Left renal pelvis (tissue), 4 donors: ENCODE measurements at places on chromosomes 12 and 14. TPM values are rescaled to one million over a fixed set of nuclear protein-coding genes. Genes with fewer than 3 reads are reported as not detected.

DNA sequence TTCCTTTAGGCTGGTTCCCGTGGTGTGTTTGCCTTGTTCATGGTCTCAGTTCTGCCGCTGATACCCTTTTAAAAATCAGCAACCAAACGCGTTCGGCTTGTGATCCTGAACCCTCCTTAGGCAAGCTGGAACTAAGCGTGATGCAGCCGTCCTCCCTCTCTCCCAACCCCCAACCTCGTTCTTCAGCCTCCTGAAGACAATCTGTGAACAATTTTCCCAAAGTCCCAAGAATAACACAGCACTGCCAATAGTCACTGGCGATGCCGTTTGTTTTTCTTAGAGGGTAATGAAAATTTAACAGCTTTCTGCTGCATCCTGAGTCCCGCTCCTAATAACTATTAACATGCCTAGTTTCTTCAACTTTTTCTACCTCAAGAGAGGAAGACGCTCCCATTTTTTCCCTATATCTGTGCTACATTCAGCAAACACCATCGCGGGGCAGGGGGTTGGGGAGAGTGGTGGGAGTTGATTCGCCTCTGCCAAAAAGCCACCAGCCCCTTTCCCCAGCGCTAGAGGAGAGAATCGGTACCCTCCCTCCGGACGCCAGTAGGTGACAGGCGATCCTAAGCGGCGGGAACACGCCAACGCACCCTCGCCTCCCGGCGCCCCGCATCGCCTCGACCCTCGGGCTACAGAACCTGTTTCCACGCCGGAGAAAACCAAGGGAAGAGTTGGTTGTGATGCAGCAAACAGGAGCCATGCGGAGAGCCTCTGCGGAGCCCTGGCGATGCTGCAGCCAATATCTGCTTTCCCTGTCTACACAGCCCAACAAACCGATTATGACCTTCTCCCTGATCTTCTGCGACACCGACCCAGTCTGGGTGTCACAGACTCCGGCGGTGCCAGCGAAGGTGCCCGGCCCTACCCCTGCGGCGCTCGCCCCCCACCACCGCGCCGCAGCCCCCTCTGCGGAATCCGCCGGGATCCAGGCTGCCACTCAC, 752 bp downstream of the PRICKLE1 start:
- DNase-seq = no peak

- DNase-seq = no peak
These were observed 70.0 kb downstream of the DIP2B start for GRCh38 chr12:50574601-50575348.

- no peak for DNase-seq
These were observed 25.0 kb upstream of the HSPB8 start for GRCh38 chr12:119153477-119154434.

DNA sequence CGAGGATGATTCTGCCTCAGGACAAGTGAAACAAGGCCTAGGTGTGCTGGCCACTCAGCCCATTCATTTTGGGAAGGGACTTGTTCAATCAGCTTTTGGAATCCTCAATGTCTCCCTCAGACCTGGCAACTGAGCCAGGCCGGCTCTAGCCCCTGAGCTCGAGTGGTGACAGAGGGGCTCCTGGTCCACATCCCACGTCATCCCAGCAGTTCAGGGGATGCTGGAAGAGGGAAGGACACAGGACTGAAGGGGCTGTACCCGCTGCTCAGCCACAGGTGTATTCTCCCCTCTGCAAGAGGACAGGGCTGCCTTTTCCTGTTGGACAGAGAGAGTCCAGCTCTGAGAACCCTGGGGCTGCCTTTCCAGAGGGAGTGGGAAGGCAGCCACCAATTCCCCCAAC, 244.6 kb upstream of the SFSWAP start:
- no peak for DNase-seq

DNA sequence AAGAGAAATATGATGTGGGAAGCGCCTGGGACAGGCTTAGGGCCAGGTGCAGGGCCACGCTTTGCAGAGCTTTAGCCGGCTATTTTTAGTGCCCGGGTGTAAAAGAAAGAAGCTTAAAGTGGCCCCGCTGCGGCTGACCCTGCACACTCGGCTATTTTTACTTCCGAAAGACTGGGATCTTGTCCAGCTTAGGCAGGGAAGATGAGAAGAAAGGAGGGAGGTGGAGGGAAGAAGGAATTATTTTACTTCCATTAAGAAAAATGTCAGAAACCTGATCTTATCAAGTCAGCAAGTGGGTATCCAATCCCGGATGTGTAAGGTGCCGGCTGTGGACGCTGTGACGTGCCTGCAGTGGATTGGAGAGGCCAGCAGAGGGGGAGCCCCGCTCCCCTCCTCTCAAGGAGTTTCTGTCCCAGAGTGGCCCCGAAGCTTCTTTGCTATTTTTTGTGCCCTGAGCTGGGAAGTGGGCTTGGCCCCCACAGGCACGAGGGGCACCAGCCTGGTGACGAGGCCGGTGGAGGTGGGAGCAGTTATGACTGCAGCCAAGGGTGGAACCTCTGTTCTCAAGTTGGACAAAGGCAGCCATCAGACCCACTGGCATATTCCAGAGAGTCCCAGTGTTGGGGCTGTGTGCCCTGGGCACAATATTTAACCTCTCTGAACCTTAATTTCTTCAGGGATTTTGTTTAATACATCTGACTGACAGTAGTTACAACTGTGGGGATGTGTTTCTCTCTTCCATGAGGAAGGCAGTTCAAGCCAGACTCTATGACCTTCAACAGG, 97.7 kb downstream of the ESRRB start:
- no peak for DNase-seq

DNA sequence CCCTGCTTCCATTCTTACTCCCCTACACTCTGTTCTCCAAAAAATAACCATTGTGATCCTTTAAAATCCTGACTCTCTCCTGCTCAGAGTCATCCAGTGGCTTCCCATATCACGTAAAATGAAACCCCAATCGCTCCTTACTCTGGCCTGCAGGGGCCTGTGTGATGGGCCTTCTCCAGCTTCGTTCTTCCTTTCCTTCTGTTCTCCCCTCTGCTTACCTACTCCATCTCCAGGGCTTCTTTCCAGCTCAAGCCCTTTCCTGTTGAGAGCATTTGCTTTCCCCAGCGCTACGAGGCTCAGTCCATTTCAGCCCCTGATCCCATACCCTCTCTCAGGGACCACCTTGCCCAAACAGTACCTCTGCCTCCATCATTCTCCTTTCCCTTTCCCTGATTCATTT, 144.4 kb upstream of the ARHGAP5 start:
- no peak for DNase-seq

CELA1 gene
- polyA plus RNA-seq = not detected

- peak; percentile 48 for DNase-seq
These were observed 44.2 kb downstream of the KCTD10 start for GRCh38 chr12:109432842-109433304.

GRCh38 chr14:31161274-31161673, 46.3 kb downstream of the HECTD1 start:
- no peak for DNase-seq

NEMP1 gene
- polyA plus RNA-seq = 19.6 TPM

GRCh38 chr12:120936197-120936596, 32.0 kb upstream of the SPPL3 start:
- DNase-seq = no peak
